ENCODE measurements at places on chromosomes 3 and 15.

- DNase-seq: no peak
Observed at GRCh38 chr15:66692391-66692790, 9.6 kb upstream of the SMAD6 start.

DNA sequence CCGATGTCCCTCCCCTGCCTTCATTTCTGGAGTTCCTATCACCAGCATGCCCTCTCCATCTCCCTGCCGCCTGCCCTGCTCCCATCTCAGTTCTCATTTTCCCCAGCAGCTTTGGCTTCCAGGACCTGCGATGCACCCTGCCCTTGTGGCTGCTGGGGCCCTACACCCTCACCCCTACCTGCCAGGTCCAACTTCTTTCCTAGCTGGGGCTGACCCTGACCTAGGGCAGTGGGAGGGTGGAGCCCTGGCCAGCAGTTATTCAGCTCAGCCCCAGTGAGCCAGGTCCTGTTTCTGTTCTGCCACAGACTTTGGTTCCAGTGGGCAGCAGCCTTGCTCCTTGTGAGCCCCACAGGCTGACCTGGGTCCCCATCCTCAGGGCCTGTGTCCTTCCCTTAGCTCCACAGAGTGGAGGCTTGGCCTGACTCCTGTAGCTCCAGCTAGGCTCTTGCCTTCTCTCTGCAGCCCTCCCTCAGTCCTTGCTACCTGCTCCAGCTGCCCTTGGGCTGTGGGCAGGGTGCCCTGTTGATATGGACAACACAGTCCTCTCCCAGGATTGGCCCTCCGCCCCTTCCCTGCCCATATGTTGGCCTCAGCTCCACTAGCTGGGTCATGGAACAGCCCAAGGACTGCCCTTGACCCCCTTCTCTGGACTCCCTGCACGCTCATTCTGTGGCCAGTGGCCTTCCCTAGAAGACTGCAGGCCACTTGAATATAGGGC lies 34.7 kb upstream of the PDE8A start:
- no peak for DNase-seq

GRCh38 chr3:184981071-184981470 lies 169.1 kb downstream of the VPS8 start:
- DNase-seq: no peak

DNA sequence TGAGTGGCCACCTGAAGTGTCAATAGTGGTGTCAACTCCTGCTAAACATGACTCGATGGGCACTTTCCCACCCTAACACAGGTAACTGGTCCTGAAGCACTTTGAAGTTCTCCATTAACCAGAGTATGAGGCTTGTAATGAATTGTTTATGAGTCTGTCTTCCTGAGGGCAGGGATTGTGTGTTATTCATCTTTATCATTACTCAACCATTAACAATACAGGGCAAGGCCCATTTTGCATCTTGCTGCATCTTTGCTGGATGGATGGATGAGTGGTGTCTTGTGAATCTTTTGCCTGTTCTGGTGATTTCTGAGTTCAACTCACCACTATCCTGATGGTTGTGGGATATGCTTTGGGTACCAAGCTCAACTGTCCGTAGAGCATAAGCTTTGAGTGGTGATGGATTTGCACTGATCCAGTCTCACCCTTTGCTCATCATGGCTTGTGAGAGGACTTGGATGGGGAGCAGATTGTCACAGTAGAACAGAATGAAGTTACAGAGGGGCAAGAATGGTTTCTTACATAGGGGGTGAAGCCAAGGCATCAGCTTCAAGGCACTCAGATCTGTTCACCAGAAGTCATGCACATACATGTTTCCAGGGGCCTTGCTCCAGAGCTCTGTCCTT lies 22.3 kb upstream of the EPB42 start:
- no peak for DNase-seq

GRCh38 chr3:117226932-117227331 lies 517.4 kb downstream of the TUSC7 start:
- DNase-seq: no peak

GRCh38 chr3:123138839-123139444 lies 62.8 kb upstream of the SEC22A start:
- no peak for DNase-seq

GRCh38 chr15:85541744-85542143 lies 161.3 kb downstream of the AKAP13 start:
- no peak for DNase-seq

DNA sequence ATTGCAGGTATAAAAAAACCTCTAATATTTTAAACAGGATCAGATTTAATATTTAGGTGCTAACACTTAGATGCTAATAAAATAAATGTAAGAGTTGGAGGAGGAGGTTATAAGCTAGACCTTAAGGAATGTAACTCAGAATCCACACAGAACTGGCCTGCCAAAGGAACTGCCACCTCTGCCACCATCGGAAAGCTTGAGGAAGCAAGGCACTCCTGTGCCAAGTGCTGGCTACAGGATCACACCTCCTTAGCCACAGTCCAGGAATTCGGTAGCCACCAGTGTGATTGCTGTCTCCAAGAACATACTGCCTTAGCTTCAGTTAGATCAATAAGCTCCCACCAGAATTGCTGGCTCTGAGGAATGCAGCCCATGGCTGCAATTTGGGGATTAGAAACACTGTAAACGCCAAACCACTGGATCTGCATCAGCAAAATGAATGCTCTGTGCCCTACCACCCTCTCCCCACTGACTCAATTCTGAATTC lies 58.0 kb downstream of the FRMD5 start:
- no peak for DNase-seq

- no peak for DNase-seq
Observed at GRCh38 chr3:180820400-180820799, 92.1 kb upstream of the FXR1 start.

DNA sequence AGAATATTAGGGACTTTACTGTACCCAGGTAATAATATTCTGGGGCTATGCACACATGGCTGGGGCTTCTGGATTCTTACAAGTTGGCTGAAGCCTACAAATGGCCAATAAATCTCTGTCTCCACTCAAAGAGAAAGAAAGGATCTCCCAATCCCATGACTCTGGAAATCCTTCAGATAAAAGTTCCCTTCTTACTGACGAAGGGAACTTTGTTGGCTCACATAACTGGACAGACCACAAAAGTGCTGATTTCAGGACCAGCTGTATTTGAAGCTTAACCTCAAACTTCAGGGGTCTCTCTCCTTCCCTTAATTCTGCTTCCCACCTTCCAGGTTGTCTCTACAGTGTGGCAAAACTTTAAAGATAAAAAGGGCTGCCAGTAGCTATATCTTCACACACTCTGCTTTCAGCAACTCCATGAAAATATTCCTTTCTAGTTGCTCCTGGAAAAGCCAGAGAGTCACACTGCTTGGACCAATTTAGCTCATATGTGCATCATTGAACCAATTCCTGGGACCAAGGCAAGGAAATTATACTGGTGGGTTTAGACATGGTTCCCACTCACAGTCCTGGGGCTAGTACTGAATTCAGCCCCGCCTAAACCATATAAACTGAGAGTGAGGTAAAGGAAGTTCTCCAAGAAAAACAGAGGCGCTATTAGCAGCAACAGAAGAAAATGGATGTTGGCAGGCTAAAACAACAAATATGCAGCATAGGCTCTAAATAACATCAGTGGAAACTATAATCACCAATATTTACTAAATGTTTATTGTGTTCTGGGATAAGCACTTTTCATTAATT lies 290.0 kb upstream of the GADL1 start:
- DNase-seq: no peak

DNA sequence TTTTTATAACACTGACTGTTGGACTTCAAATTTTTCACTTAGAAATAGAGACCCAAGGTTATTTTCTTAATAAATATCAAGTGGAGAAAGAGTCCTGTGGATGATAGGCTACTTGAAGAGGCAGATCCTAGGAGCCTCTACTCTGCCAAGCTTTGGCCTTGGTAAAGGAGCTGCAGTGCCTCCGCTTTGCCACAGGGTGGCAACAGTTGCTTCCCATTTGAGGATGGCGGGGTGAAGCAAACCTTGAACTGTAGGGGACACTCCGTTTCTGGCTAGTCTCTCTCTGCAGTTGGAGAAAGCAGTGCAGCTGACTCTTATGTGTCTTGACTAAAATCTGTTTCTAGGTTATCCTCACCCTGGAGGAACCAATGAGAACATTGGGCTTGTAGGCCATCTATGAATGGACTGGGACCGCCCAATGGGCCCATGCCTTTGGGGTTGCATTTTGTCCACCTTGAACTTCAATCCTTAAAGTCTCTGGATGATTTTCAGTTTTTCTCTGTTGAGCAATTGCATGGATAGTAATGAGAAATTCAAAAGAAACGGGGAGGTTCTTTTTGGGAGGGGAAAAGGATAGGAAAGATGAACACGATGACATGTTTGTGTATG lies 9.8 kb downstream of the SCG5 start:
- peak; percentile 6 for DNase-seq

- no peak for DNase-seq
Observed at GRCh38 chr3:42653560-42654330, at the start of gene ZBTB47. Gene ZBTB47, plus strand, starts transcription at chr3:42653697. Its CDS starts 4,659 bp downstream, at chr3:42658356.

DNA sequence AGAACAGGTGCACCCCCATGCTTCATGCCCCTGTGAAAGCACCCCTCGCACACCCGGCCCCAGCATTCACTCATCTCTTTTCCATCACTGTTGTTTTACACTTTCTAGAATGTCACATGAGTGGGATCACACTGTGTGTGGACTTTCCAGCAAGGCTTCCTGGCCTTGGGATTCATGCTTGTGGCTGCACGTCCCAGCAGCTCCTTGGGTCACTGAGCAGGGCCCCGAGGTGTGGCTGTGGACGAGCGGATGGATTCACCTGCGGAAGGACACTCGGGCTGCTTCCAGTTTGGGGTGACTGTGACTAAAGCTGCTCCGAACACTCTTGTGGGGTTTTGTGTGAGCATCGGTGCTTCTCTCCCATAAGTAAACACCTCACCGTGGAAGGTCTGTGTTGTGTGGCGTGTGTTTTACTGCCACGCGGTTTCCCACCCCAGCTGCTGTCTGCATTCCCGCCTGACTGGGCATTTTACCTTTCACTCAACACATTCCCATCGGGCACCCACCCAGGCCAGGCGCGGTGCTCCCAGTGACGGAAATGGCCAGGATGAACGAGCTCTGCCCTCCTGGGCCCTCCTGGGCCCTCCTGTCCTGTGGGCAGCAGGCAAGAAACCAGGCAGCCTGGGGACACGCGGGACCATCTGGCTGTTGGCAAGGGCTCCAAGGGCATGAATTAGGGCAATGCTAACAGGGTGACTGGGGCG lies 41.4 kb downstream of the DNAJB8 start:
- DNase-seq: no peak

GRCh38 chr15:78772738-78773137 lies 38.5 kb downstream of the ADAMTS7 start:
- no peak for DNase-seq

GRCh38 chr15:67415181-67415580 lies 105.8 kb upstream of the C15orf61 start:
- DNase-seq: no peak

GRCh38 chr3:115627180-115628074 lies 4.1 kb downstream of the GAP43 start:
- no peak for DNase-seq

DNA sequence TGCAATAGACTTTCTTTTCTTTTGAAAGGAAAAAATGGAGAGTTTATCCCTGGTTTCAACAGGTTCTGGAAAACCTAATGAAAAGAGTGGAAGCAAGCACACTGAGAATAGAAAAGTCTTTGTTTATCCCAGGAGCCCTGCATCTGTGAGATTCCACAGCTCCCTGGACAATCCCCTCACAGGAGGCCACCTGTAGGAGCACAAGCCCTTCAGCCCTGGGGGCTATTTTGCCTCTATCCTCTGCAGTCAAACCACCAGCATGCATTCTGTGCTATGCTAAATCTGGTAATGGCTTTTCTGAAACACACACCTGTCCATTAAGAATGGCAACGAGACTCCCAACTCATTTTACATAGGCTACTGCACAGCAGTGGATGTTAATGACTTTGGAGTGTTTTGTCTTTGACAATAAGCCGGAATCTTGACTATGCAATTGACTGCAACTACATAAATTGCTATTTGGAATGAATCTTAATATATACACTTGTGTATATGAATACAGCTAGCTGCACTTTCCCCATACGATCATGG lies 369.4 kb downstream of the NR2F2 start:
- no peak for DNase-seq
